ENCODE measurements at places on chromosomes 11 and 22. TPM values are rescaled to one million over a fixed set of nuclear protein-coding genes. Genes with fewer than 3 reads are reported as not detected.
A peak's percentile ranks its signal among the peaks of the same experiment; 100 is the strongest.

- DNase-seq, result no peak
Measured at GRCh38 chr11:82995235-82995634, 76.5 kb downstream of the RAB30 start.

The KCNJ4 gene
- polyA plus RNA-seq, result not detected

- DNase-seq, result peak; percentile 7
Measured at GRCh38 chr22:28743852-28744251, 2.0 kb downstream of the HSCB start.

DNA sequence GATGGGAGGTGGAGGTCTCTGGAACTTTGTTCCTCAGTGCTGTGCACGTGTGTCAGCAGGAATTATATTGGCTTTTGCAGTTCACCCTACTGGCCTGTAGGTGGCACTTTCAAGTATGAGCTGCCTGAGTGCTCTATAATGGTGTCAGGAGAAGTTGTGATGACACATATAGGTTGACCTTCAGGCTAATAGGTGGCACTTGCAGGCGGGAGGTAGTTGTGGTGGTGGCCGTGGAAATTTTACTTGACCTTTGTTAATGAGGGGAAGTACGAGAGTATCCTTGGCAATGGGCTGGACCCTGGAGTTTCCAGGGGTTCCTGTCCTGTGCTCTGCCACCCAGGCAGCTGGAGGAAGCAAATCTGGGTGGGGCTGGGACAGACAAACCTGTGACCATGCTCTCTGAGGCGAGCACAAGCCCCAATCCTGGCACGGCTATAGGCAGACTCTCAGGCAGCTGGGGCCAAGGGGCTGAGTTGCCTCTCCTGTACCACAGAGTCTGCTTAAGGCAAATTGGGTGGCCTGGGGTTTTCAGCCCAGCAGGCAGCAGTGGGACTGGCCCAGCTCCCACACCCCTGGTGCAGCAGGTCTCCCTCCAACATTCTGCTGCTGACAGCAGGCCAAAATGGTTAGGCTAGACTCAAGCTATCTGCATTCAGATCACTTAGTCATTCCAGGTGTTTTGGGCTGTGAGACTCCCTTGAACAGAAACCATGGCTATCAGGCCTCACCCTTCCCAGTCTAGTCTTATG is 147.5 kb upstream of the CTSC start:
- DNase-seq, result peak; percentile 74

DNA sequence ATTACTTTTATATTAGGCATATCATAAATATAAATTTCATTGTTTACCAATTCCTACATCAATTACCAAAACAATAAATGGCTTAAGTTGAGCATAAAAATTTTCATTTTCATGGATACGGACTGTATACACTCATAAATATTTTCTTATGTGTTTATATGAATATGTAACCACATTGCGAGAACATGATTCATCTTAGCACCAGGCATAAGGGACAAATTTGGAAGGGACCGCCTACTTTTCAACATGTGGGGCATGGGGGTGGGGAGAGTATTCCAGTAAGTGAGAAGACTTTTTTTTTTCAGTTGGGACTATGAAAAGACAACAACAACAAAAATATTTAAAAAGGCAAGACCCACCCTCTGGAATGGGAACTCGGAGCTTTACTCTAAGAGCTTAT is 296.1 kb downstream of the RAB38 start:
- DNase-seq, result no peak

GRCh38 chr11:17395978-17396377 is 7.5 kb upstream of the KCNJ11 start:
- DNase-seq, result peak; percentile 61

DNA sequence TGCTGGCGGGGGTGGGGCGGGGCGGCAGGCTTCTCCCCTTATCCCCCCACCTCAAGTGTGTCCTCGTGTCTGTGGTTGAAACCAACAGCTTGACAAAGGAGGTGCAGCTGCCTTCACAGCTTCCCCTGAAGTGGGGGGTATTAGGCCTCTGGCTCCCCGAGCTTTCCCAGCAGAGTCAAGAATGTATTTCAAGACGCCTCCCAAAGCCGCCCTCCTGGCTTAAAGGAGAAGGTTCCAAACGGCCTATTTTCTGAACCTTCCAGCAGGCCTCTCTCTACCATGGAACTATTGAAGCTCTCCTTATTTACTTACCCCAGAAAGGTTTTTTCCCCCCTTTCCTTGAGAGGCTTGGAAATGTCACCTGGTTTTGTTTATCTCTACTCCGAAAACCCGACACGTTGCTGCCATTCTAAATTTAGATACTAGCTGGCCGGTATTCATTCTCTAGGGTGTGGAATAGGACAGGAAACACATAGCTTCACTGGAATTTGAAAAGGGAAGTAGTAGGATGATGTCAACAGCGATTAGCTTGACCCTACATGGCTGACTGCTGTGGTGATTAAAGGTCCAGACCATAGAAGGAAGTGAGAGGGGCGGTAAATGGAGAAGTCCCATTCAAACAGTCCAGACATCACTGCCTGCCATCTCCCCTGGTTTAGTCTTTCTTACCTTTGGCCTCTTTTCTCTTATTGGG is 671 bp upstream of the PICALM start:
- DNase-seq, result no peak

DNA sequence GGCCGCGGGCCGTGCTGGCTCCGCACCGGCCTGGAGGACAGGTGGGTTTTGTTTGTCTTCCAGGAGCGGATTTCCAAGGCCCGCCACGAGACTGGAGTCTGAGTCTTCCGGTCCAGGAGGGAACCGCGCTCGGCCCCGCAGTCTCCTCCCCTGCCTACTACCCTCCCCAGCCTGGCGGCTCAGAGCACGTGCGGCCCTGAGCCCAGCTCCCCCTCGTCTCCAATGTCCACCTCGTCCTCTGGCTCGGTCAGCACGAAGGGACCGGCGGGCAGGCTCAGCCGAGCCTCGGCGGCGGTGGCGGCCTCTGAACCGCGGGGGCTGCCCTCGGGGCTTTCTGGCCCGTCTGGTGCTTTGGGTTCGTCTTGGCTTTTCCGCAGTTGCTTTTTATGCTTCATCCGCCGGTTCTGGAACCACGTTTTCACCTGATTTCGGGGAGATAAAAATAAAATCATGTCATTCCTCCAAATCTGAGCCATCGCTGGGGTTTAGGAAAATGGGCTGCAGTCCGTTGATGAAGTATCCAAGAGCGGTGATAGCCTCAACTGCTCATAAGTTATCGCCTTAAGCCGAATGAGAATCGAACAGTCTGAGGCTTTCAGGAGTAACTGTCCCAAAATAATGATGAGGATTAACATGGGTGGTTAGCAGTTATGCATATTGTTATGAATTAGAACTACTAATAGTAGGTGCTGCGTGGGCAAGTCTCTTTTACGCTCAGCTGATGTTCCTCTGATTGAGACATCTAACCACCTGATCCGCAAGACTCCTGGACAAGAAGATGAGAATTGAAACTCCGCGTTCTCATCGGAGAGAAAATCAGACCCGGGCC is 4.0 kb downstream of the BSX start:
- no peak for DNase-seq

DNA sequence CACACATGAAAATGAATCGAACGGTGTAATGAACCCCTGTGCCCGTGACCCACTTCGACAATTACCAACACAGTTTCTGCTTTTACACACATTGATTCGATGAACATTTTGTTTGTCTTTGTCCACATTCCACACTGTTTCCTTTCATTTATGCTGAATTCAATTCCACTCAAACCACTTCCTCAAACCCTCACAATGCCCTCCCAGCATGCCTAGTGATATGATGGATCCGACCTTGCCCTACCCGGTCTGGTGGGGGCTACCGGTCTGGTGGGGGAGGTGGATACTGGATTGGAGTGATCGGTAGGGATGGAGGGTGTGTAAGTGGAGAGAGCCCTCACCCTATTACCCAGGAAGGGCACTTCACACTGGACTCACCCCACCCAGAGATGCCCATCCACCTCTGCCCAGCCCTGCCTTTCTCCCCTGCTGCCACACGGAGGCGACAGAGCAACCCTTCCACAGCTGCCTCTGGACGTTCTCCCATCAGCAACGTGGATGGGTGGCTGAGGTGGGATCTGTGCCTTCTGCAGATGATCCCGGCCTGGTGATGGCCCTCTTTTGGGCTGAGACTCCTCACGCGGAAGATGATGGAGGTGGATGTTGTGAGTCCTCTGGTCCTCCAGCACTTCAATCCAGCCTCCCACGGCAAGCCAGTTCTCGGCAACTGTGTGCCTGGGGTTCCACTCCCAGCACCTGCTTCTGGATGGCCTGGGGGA is 33.0 kb upstream of the P2RY2 start:
- peak; percentile 92 for DNase-seq

The POU2AF1 gene
- 60.1 TPM for polyA plus RNA-seq

The VWCE gene
- 0.80 TPM for polyA plus RNA-seq

The UBQLNL gene
- polyA plus RNA-seq, result 0.33 TPM

DNA sequence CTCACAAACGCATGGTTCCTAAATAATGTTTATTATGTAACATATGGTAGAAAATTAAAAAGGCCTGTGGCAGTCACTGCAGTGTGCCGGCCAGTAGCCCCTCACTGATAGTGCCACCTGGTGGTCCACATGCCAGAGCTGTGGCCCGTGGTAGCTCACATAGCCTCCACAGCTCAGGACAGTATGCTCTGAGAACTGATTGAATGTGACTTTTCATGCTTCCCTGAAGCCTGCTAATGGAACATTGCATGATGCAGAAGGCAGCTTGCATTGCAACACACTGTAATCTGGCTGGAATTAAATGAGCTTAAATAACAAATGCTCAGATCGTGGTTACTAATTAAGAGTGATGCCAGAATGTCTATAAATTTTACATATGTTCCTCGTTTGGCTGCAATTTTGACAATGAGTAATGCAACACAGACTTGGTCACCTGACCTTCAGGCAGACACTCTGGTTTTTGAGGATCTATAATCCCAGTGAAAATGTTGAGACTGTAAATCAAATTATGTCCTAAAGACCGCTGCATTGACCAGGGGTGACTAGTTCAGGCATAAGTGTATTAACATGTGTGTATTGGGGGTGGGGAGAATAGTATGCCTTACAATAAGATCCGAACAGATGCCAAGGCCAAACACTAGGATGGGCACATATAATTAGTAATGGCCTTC is 566.4 kb downstream of the METTL15 start:
- no peak for DNase-seq

The BAIAP2L2 gene
- 0.90 TPM for polyA plus RNA-seq

DNA sequence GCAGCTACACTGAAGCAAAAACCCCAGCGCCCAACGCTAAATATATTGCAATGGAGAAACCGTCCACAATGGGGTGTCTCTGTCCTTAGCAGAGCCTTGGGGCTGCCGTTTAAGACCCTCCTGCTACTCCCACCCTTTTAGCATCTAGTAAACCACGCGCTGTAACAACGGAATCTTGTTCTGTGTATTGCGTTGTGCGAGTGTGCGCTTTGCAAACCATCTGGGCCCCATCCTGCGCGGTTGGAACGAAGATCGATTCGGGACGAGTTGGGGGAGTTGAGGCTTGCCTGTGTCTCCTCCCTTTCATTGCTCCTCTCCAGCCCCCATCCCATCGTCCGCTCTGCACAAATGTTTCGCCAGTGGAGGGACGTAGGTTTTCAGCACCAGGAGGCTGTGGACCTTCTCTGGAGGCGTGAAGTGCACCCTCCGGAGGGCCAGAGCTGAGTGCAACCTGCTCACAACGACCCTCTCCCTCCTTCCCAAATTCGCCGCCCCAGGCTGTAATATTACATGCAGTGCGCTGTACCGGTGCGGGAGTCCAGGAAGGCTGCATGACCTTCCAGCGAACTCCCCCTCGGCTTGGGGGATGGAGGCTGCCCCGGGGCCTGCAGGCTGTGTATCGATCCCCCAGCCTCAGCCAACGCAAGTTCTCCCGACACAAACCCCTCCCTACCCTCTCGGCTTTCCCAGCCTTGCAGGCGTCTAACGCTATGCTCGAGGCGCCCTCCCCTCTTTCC is 1.6 kb upstream of the KMT2A start:
- DNase-seq, result peak; percentile 82

The NAP1L4 gene
- 90.6 TPM for polyA plus RNA-seq

DNA sequence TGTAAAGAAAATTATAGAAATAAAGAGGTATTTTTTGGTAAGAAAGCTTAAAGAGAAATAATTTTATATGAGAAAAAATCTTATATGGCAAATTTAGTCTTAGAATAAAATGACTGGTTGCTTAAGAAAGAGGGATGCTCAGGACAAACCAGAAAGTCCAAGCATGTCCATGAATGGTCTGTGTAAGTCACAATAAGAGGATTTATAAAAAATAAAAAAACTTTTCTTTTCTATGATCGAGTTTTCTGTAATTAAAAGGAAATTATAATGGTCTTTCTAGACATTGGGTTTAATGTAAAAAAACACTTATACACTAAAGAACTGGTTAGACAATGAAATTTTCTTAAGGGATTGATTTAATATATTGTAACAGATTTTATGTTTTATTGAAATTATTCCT is 819.6 kb downstream of the TBC1D22A start:
- no peak for DNase-seq

The CLDN5 gene
- 35.8 TPM for polyA plus RNA-seq

DNA sequence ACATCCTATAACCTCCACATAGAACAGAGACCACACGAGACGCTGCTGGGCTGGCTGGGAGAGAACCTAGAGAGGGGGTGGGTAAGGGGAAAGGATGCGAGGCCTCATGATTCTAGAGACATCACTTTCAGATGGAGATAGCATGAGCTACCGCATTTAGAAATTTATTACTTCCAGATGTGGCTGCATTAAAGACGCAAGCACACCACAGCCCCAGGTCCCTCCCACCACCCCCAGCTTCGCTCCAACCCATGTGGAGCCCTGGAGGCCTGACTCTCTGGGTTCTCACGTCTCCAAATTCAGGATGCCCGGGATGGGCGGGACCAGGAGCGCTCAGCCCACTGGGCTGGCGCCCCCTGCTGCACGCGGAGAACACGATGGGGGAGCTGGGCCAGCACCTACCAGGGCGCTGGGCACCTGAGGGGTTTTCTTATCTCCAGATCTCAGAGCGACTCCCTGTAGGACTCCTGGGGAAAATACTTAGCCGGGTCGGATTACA is 13.6 kb downstream of the MRPL21 start:
- peak; percentile 56 for DNase-seq

GRCh38 chr22:50703726-50704509 is 31.3 kb downstream of the SHANK3 start:
- DNase-seq, result peak; percentile 64

The C1QTNF5 gene
- polyA plus RNA-seq, result 29.0 TPM

DNA sequence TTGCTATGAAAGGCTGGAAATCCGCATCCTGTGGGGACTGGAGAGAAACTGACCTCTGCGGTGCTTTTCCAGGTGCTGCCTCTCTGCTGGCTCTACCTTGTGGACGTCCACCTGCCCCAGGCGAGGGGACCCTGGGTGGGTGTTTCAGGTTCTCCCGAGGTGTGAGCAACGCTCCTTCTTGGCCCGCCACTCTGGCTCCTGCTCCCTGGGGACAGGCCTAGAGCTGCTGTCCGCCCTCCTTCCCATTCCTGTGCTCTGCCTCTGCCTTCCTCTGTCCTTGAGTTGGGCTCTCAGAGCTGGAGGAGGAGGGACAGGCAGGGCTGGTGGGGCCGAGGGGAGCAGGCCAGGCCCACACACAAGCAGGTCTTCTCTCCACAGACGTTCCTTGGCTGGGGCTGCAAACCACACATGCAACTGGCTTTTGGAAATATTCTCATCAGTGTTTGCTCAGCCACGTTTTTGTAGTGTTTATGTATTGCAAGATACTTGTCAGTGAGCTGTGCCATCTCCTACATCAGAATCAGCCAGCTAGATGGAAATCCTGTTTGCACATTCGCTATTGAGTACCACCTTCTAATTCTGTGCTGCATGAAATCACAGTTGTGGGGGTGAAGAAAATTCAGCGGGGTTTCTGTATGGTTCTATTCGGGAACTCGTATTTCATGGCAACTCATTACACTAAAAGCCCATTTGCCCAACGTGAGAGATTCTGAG is 1115.0 kb downstream of the BRD1 start:
- DNase-seq, result peak; percentile 53
